ENCODE measurements at places on chromosomes 5 and 9.
A peak's percentile ranks its signal among the peaks of the same experiment; 100 is the strongest.

DNA sequence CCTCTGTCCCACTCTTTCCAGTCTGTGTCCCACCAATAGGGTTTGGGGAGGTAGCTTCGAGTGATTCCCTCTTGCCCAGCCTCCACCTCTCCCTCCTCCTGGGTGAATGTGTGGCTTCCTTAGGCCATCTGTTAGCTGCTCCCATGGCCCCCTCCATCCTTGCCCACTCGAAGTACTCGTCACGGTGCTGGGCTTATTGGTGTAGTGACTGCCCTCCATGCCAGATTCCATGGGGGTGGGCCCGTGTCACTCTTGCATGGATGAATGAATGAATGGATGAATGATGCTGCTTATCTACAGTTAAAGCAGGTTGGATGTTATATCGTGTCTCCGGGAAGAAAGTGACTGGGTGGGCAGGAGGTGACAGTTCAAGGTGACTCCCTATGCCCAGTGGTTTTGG is 19.1 kb downstream of the HMCN2 start:
- no peak for DNase-seq

- DNase-seq = no peak
These were observed 1.9 kb downstream of the CEL start for GRCh38 chr9:133063500-133064231.

DNA sequence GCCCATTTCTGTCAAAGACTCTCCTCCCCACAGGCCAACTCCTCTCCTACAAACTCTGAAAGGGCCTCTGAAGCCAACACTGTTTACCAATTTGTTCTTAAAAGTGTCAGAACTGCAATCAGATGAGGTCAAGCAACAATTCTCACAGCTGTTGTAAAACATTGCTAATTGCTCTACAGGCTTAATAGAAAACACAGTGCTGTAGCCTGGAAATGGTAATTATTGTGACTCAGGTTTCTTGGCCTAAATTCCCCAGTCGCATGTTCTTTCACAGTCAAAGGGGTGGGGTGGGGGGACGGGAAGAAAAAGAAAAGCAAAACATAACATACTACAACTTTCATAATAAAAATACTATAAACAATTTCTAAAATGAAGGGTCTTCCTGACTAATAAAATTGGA is 343.2 kb downstream of the DMAC1 start:
- DNase-seq = no peak

GRCh38 chr9:136881691-136882108 is 4.6 kb upstream of the TRAF2 start:
- no peak for DNase-seq

- peak; percentile 40 for DNase-seq
These were observed 208.4 kb downstream of the CD180 start for GRCh38 chr5:66987949-66988838.

DNA sequence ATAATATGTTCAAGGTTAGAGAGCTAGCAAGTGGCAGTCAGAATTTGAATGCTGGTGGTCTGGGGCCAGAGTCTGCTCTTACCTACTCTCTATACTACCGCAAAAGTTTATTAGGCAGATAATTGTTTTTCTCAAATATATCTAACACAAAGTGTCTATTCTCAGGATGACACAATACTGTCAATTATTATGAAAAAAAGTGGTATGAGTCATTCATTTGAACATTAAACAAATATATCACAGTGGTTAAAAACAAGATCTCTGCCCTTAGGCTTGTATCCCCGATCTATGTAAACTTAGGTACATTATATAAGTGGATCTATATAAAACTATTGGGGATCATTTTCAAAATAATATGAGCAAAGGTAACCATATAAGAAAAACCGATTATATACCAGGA is 354.9 kb downstream of the CETN3 start:
- no peak for DNase-seq

- DNase-seq = no peak
These were observed 64.2 kb downstream of the MYO10 start for GRCh38 chr5:16871746-16872339.

- DNase-seq = no peak
These were observed 2.5 kb downstream of the YIPF5 start for GRCh38 chr5:144167998-144168397.

DNA sequence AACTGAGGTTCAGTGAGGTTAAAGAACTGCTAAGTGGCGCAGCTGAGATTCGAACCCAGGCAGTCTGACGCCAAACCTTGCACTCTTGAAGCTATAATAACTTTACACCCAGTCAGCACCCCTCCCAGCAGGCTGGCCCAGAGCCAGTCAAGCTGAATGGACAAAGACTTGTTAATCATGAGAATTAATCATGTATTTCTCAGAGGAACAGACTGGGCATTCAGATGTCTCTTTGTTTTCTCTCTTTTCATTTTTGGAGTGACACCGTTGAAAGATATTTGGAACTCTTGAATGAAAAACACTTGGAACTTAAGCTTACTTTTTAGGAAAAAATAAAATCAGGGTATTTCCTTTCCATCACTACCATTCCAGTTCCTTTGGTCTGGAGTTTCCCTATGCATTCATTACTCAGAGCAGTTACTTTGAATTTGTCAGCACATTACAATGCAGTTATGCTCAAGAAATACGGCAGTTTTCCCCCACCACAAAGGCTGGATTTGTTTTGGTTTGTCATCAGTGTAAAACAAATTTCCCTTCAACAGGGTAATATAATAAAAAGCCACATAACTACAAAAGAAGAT is 22.6 kb upstream of the MAMDC2 start:
- peak; percentile 86 for DNase-seq

DNA sequence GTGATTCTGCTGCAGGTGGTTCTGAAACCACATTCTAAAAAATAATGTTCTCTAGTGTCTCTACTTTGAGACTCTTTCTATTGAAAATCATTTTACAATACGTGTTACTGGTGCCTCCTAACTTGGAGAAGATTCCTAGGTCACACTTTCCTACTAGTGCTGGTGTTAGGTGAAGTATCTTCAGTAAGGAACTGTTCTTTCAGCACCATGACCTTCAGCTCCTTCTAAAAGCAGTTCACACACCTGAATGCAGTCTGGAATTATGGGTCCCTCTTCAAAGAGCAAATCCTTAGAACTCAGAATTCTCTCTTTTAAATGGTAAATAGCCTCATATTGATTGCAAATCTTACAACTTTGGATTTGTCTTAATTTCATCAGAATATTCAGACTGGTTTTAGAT is 10.6 kb upstream of the DPYSL3 start:
- DNase-seq = no peak

- no peak for DNase-seq
These were observed 463.8 kb downstream of the BNC2 start for GRCh38 chr9:16406526-16407225.

GRCh38 chr5:58191443-58191842 is 268.4 kb downstream of the PLK2 start:
- no peak for DNase-seq

GRCh38 chr9:129968690-129969485 is 74.1 kb downstream of the FNBP1 start:
- peak; percentile 93 for DNase-seq

- no peak for DNase-seq
These were observed 31.7 kb downstream of the ITK start for GRCh38 chr5:157212307-157212706.

- peak; percentile 89 for DNase-seq
These were observed 6.1 kb downstream of the IL12B start for GRCh38 chr5:159324102-159324755.

DNA sequence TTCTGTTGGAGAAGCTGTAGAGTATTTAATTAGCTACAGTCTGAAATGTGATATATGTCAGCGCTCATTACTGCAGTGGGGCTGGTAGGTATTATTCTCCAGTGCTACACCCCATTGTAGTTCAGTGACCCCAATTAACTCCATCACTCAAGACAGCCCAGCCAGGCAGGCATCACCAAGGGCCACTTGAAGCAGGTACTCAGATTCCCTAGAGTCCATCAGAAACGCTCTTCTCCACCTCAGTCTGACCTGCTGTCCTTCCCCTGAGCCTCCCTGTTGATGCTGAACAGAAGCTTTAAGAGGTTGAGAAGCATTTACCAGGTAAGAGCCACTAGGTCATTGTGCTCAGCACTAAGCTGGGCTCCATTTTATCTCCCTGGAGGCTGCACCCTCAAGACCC is 71.8 kb downstream of the GALNT10 start:
- DNase-seq = no peak

DNA sequence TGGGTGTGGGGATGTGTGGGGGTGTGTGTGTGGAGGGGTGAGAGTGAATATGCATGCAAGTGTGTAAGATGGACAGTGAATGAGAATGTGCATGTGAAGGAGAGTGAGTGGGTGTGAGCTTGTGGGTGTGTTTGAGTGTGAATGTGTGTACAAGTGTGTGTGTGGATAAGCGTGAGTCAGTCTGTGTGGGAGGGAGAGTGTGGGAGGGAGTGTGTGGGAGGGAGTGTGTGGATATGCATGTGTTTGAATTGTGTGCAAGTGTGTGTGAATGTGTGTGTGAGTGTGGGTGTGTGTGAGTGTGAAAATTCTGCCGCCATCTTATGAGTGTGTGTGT is 3.7 kb upstream of the SCGB3A1 start:
- DNase-seq = no peak

GRCh38 chr5:34731435-34732232 is 75.5 kb downstream of the RAI14 start:
- DNase-seq = no peak

- DNase-seq = no peak
These were observed 42.6 kb upstream of the NPR3 start for GRCh38 chr5:32668552-32668951.

DNA sequence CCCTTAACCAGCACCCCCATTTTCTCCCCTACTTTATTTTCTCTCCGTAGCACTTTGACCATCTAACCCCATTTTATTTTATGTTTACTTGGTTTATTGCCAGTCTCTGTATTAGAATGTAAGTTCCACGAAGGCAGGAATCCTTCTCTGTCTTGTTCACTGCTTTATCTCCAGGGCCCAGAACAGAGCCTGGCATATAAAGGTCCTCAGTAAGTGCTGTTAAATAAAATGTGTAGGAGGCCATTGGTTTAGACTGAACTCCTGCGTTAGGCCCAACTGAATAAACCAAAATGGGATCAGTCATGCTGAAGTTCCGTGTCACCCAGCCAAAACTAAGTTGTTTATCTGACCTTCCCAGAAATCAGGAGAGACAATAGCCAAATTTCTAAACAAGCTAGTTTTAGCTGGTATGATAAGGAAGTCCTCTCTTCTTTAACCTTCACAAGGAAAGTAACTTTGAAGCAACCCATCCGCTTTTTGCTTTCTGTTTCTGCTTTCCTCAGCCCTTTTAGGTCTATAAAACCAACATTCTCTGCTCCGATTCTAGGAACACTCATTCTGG is 29.0 kb upstream of the CCNJL start:
- no peak for DNase-seq

DNA sequence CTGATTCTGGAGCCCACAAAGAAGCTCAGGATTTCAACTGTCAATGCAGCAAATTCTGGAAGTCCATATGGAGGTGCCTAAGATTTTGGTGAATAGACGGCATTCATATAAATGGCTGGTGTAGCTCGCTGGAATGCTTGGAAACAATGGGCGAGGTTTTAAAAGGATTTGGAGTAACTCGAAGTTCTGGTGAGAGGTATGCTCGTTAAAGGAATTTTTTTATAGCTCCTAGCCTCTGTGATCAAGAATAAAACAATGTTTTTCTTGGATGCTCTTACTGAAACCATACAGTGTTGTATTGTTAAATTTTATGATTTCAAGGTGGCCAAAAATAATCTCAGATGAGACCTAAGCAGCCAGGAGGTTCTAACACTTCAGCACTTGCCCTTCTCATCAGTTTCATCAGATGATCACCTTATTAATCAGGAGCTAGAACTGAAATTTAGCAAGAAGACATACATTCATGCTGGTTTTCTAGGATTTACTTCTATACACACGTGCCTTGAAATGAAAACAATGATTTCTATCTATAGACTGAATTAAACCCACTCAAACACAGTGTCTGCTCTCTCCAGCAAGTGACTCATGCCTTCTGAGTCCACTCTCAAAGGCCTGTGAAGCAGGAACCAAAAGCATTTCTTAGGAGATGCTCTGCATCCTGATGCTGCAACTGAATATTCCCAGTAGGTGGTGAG is 79.2 kb downstream of the OTULIN start:
- peak; percentile 52 for DNase-seq

GRCh38 chr9:10843151-10843550 is 230.3 kb upstream of the PTPRD start:
- no peak for DNase-seq

DNA sequence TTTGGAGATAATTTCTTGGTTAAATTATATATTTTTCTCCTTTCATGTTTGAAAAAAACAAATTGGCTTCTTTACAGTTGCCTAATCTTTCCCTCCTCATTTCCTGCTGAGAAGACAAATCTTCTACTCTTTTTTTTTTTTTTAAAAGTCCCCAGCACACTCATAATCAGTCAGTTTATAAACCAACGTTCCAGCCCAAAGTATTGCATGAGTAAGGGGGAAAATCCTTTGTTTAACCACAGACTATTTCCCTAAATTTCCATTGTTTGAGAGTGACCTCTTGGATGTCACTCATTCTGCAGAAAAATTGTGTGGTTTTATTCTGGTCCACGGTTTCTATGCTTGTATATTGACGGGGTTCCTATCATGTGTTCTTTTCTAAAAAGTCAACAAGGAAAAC is 55.1 kb upstream of the TLR4 start:
- no peak for DNase-seq

DNA sequence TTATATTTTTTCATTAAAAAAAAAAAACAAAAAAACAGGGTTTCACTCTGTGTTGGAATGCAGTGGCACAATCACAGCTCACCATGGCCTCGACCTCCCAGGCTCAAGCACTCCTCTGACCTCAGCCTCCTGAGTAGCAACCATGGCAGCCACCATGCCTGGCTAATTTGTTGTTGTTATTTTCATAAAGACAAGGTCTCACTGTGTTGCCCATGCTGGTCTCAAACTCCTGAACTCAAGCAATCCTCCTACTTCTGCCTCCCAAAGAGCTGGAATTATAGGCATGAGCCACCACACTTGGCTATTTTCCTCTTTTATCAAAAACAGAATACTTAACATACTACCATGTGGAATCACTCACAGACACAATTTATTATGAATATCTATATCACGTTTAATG is 46.7 kb downstream of the UBAP2 start:
- DNase-seq = no peak

- DNase-seq = no peak
These were observed 355.3 kb downstream of the NR2F1-AS1 start for GRCh38 chr5:93225748-93226147.

- DNase-seq = no peak
These were observed 1.1 kb upstream of the SEMA4D start for GRCh38 chr9:89498852-89499480.

DNA sequence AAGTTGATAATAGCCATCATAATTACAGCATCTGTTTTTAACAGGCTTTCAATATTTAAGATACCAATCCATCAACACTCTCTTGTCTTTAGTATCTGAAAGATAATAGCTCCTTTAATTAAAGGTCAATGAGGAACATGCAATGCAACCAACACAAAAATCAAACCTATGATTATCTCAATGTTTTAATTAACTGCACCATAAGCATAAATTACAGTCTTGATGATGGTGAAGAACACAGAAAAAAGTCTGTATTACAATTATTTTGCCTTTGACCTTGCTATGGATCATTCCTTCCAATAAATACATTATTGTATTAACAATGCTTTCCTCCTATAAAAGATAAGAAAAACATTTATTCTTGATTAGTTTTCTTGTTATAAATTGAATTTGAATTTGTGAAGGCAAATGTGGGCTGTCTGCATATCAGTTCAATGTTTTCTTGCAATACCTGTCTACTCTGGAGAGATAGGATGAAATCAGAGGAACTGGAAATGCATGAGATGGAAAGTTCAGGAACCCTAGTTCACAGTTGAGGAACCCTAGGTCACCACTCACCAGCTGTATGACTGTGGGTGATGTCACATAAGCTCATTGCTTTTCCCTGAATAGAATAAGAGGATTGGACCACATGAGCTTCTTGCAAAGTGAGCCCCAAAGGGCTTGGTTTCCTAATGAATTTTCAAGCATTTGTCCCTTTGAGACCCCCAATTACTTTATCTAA is 58.5 kb upstream of the ANXA1 start:
- no peak for DNase-seq
